ENCODE measurements at places on chromosomes 3 and 15.

DNA sequence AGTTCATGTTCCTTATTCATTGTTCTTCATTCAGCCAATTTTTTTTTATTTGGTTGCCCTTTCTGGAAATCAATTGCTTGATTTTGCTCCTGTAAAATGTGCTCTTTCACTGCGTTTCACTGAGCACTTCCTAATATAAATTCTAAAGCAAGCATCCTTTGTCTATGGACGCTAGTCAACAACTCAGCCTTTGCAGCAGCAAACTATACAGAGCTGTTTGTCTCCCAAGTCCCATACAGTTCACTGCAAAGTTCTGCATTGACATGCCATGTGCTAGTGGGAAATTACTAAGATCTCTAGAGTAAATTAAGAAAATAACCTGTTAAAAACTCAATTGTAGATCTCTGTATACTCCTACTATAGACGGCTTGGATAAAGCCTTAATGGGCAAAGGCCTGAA, 130.1 kb upstream of the BHLHE40 start:
- DNase-seq = no peak

- DNase-seq = no peak
Observed at GRCh38 chr3:420584-420983, 224.0 kb downstream of the CHL1 start.

DNA sequence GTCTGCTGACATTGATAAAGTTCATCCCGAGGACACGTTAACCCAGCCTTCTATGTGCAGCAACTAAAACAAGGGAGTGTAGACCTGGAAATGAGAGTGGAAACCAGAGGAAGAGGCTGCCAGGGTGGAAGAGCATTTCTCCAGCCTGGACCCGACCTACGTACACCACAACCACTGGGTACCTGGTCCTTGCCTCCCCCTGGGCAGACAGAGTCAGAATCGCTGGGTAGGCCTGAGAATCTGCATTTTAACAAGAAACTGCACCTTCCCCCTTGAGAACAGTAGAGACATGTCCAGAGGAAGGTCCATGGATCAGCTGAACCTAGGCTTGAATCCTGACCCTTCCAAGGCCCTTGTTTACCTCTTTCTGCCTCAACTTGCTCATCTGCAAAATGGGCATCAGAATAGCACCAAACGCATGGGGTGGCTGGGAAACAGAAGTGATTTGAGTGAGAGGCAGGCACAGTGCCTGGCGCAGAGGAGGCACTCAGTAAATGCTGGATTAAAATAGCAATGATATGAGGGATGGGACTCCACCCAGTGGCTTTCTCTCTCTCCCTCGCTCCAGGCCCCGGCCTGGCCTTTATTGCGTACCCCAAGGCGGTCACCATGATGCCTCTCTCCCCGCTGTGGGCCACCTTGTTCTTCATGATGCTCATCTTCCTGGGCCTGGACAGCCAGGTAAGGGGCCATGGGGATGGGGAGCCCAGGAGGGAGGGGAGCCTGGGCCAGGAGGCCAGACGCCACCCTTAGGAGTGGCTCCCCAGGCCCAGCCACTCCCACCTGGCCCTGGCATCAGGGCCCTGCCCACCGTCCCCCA, 66.9 kb upstream of the SLC6A1 start:
- DNase-seq = no peak

DNA sequence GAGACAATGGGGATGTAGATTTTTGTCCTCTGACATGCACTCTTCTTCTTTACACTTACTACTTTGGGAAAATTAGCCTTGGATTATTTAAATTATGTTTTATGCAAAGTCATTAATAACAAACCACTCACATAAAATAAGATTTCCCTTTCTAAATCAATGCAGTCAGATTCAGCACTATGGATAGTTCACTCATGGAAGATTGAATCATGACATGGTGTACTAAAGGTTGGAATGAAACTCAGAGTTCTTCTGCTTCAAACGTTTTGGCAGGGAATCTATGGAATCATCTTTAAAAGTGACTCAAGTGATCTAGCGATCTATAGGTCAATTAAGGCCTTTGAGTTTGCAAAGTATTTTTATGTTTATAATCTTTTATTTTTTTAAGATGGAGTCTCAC, 154.3 kb downstream of the KCNMB2 start:
- no peak for DNase-seq

GRCh38 chr3:4776980-4777581, 202.2 kb upstream of the BHLHE40 start:
- DNase-seq = no peak

- no peak for DNase-seq
Observed at GRCh38 chr3:127052121-127052561, 69.2 kb downstream of the PLXNA1 start.

DNA sequence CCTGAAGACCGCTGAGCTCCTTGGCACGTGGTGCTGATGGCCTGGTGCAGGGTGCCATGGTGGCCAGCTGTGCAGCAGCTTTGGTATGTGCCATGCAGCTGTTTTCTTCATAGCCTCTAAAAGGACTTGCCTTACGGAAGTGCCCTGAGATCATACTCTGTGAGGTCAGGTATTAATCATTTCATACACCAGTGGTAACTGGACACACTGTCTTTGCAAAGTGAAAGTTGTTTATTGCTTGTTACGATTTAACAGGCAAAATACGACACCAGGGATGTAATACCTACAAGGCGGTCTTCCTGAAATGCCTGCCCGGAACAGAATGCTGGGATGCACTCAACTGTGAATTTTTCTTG, 184.6 kb downstream of the ATP10A start:
- no peak for DNase-seq

DNA sequence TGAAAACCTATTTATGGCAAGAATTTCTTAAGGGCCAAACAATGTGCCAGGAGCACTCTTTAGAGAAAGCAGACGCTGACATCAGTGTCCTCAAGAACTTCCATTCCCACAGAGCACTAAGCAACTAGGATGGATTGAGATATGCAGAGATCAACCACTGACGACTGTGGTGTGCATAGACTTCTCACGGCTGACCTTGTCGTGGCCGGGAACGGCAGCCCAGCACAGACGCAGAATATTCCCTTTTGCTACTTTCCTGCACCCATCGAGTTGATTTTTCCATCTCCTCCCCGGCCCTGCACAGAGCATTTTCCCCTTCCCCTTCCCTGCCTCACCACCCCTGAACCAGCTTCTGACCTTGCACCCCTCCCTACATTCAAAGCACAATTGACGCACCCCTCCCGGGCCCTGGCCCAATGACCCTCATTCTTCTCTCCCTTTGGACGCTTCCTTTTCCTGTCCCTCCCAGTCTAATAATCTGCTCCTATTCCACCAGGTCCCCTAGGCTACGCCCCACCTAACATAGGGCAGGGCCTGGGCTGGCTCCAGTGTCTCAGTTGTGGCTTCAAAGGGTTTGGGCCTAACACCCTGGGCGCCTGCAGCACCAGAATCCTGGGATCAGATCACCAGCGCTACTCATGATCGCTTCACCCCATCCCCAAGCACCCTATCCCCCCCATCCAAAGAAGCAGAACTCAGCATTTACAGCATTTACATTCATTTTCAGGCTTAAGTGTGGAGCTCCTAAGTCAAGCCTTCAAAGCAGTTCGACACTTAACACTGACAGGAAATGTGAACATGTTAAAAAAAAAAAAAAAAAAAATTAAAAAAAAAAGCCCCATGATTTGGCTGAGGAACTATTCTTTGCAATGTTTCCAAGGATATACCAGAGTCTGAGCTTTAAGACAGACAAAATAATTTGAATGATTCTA, 151.2 kb downstream of the FOXP1 start:
- no peak for DNase-seq

DNA sequence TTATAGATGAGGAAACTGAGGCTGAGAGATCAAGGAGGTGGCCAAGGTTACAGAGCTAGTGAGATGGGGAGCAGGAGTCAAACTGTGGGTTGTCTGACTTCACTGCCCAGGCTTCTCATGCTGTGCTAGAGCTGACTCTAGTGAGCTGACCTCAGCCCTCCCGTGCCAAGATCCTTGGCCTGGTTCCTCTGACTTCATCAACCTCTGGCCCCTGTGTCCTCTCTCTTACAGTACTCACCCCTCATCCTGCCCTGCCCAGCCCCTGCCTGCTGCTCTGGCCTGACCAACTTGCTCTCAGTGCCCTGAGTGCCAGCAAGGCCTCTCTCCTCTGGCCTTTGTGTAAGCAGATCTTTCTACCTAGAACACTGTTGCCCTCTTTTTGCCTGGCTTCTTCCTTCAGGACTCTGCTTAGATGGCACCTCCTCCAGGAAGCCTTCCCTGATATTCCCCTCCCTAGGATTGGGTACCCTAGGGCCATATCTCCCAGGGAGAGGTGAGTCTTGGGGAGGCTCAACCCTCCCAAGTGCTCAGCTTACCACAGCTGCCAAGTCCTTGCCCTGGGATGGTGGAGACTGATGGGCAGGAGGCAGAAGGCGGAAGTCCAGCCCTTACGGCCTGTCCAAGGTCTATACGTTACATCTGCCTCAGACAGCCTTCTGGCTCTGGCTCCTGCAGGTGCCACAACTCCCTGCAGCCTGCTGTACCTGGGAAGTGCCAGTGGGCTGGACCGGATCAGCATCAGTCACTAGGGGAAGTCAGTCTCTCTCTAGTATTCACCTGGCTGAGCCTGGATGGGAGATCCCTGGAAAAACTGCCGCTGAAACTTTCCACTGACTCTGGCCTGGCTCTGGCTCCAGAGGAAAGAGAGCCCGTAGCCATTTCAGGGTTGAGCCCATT, 36.3 kb upstream of the FAM107A start:
- DNase-seq = no peak

GRCh38 chr3:119548341-119548740, 11.1 kb downstream of the CD80 start:
- no peak for DNase-seq

- peak; percentile 1 for DNase-seq
Observed at GRCh38 chr3:77179762-77180161, 139.9 kb downstream of the ROBO2 start.

- no peak for DNase-seq
Observed at GRCh38 chr15:73712107-73712506, 27.9 kb downstream of the CD276 start.

DNA sequence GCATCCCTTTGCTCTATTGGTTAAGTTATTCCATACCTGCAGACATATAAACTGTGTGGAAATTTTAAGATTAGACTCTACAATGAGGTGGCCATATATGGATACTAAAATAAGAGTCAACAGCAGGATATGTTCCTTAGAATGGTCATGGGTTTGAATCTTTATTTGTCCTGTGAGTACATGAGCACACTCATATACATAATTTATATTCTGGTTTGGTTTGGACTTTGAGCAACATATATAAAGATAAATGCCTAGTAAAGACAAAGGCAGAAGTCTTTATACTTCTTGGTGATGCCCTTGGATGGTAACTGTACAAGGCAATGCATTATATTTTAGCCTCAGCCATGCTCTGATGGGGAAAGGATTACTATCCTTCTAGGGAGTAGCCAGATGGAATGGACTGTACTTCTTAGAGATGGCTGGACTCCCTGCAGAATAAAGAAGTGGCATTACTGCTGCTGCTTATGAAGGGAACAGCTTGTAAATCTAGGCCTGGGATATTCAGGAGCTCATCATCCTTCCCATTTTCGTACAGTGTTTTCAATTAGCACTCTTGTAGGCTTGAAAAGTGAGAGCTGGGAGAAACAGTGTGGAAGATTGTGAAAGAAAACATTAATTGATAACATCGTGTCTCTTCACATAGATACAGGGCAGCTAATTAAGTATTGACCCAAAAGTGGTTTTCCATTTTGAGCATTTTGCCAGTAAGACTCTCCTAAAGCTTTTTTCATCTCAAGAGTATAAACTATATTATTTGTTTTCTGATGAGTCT, 60.4 kb downstream of the HMG20A start:
- no peak for DNase-seq

GRCh38 chr15:57308170-57308545, 68.1 kb upstream of the CGNL1 start:
- no peak for DNase-seq

DNA sequence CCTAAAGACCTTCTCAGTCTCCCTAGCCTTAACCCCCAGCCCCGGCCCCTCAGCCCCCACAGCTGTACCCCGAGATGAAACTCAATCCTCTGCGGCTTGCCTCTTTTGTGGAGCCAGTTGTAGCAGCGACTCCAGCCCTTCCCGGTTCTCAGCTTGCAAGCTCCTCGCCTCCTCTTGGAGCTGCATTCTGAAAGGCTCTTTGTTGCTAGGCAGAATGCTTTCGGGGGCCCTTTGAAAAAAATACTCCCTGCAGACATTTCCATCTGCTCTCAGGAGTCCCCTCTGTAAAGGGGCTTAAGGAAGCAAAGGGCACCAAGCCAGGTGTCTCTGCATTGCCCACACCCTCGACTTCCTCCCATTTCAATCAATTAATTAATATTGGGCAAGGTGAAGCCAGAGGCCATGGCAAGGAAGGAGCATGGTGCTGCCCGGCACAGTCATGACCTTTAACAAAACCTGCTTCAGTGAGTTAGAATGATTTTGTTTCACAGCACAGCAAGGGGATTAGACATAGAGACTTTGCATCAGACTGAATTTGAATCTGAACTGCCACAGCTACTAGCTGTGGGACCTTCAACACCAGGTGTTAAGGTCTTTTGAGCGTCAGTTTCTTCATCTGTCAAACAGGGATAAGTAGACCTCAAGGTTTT, 65.5 kb downstream of the SRGAP3 start:
- no peak for DNase-seq

GRCh38 chr15:35491173-35491572, 54.8 kb downstream of the DPH6 start:
- DNase-seq = no peak
